Left hindlimb (tissue), 1 donor: ENCODE measurements at places on chromosomes 13 and 19.

DNA sequence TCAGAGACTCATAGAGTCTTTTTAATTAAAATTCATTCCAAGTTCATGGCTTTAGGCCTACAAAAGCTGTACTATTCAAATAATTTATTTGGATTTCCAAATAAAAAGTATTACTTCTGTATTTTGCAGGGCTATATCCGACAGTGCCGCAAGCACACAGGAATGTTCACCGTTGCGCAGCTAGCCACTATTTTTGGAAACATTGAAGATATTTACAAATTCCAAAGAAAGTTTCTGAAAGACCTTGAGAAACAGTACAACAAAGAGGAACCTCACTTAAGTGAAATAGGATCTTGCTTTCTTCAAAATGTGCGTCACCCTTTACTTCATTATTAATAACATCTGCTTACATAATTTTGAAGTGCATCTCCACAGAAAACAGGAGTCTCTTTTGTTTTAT lies 20.5 kb upstream of the C1QTNF9 start:
- no peak for DNase-seq

DNA sequence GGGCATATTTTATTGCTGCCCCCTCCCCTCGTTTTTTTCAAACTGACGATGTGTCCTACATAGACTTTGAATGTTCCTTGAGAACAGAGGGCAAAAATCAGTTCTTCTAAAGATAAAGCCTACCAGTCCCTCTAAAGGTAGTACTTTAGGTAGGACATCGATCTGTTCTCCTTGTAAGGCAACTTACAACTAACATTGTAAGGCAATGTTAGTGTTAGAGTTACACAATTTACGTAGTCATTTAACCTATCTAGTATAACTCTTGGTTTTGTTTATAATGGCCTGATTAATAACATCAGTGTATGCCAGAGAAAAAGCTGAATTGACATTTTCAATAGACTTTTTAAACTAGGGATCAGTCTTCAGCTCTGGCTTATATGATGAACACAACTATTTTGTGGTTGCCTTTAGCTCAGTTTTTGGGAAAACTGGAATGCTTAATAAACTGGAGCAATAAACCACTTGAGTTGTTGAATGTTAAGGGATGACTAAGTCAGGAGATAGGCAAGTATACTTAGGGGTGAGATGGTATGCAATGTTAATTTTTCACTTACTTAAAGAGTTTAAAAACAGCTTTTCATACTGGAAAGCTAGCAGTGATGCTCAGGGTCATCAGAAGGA lies 2.2 kb downstream of the NDFIP2 start:
- DNase-seq, result no peak

DNA sequence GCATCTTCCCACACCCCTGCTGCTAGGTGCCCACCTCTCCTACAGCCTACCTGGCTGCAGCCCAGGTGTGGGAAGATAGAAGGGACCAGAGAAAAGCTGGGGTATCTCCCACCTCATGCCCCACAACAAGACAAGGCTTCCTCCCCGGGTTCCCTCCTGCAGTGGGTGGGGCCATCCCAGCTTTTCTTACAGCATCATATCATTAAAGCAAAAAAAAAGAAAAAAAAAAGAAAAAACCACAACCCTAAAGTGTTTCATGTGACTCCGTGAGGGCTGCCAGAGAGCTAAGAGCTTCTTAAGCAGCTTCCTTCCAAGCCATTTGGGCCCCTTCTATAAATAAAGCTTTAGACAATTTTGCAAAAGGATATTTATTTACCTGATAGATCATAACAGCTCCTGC lies 455.4 kb upstream of the TSHZ3 start:
- no peak for DNase-seq

- no peak for DNase-seq
Observed at GRCh38 chr19:40192758-40193586, 1.7 kb downstream of the MAP3K10 start.

DNA sequence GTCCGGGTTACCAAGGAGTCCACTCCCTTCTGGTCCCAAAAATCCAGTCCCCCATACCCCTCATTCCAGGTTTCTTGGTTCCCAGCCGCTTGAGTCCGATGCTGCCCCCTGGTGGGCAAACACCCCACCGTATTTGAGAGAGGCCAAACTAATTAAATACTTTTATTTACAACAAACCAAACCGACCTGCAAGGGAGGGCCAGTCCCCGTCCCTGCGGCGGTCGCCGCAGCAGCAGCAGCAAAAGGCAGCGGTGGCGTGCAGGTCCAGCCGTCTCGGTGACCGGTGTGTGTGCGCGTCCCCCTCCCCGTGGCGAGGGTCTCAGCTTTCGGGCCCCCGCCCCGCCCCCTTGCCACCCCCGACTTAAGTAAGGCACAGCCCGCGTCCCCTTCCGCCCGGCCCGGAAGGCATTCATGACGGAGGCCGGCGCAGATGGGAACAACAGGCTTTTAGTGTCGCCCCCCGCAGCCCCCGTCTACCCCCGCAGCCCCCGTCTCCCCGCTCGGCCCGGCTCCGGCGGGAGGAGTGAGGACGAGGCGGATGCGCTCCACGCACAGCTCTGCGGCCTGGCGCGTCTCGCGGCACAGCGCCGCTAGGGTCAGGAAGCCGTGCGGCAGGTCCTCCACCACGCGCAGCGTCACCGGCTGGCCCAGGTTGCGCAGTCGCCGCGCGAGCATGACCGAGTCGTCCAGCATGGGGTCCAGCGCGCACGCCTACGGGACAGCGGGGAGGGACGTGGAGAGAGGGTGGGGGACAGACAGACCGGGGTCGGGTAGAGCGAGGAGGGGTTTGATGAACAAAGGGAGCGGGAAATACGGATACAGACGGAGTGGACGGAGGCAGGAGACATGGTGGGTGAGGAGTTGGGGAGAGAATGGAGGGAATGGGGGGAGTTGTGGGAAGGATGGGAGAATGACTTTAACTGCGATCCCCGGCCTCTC lies 11.5 kb upstream of the CNFN start:
- DNase-seq, result peak; percentile 87

GRCh38 chr13:42066542-42066941 lies 18.1 kb downstream of the DGKH start:
- DNase-seq, result no peak

DNA sequence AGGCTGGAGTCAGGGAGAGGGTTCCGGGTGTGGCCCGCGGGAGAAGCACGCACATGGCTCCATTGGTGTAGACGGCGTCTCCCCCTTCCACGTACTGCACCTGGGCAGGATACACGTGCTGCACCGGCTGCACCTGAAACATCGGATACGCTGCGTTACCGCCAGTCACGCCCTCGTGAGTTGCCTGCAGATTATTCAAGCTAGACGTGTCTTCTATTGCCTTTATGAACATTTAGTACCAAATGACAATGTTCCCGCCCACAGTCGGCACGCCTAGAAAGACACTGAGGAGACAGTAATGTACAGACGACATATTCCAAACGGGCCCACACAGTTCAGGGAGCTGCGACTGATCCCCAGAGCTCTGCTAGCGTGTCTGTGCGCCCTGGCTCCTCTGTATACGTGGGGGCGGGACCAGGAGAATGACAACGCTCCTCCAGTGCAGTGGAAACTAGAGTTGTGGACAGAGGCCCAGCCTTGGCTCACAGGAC lies 64.1 kb upstream of the RANBP3 start:
- DNase-seq, result no peak

DNA sequence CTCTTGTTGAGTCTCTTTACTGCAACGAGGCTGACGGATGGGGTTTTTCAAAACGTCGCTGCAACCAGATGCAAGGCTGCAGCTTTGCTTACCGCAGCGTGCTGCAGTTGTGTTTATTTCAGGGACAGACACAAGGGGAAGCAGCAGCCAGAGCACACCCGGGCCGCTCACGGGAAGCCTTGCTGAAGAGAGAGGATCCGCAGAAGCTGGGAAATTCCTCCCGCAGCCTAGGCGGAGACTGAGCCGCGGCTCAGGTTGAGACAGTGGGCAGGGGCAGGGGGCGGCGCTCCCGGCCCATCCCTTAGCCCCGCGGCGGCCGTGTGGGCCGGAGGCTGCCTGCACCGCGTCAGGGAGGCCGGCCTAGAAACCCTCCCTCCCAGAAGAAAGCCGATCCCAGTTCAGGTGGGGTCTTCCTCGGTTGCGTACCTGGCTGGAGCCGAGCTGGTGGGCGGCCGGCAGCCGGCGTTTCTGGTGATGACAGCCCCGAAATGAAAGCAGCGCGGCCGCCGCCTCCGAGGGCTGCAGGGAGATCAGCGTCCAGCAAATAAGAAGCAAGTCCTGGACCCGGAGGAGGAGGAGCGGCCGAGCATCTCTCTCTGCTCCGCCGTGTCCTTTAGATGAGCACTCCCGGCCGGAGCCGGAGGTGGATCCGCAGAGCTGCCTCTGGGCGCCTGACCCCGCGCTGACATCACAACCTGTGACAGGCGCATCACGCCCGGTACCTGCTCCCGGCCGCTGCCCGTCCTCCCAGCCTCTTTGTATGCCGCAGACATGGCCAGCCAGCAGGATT lies at the start of gene FRY:
Gene FRY, plus strand, starts transcription at position 750 of the 790 bp plus-strand sequence. Its CDS starts 22 bp downstream, at position 772.
- DNase-seq, result peak; percentile 76

DNA sequence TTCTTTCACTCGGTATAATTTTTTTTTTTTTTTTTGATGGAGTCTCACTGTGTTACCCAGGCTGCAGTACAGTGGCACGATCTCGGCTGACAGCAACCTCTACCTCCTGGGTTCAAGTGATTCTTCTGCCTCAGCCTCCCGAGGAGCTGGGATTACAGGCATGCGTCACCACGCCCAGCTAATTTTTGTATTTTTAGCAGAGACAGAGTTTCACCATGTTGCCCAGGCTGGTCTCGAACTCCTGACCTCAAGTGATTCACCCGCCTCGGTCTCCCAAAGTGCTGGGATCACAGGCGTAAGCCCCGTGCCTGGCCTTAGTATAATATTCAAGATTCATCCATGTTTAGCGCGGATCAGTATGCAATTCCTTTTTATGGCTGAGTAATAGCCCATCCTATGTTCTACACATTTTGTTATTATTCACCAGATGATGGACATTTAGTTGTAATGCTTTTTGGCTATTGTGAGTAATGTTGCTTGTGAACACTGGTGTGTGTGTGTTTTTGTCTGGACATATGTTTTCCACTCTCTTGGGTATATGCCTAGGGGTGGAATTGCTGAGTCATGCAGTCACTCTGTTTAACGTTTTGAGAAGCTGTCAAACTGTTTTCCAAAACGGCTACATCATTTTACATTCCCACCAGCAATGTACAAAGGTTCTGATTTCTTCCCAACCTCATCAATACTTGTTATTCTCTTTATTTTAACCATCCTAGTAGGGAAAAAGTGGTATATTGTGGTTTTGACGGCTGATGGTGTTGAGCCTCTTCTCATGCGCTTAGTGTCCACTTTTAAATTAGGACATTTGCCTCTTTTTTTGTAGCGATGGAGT lies 22.9 kb downstream of the PLEKHF1 start:
- DNase-seq, result no peak

- no peak for DNase-seq
Observed at GRCh38 chr13:30712536-30713532, 22.5 kb upstream of the ALOX5AP start.

GRCh38 chr13:26601669-26602068 lies 44.2 kb downstream of the WASF3 start:
- no peak for DNase-seq

DNA sequence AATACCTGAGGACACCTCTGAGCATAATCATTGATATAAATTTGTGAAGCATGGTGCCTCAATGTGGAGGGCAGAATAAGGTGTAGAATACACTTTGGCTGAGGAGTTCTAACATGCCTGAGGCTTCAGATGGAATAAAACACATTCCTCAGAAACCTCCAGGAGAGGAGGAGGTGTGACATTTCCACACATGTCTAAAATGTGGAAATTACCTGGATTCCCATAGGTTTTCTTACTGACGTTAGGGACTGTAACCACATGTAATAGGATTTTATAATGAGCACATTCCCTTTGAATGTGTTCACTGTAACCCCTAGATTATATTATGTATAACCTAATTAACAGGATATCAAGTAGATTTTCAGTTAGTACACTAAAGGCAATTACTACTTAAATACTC lies 226.1 kb downstream of the TDRD3 start:
- DNase-seq, result no peak

DNA sequence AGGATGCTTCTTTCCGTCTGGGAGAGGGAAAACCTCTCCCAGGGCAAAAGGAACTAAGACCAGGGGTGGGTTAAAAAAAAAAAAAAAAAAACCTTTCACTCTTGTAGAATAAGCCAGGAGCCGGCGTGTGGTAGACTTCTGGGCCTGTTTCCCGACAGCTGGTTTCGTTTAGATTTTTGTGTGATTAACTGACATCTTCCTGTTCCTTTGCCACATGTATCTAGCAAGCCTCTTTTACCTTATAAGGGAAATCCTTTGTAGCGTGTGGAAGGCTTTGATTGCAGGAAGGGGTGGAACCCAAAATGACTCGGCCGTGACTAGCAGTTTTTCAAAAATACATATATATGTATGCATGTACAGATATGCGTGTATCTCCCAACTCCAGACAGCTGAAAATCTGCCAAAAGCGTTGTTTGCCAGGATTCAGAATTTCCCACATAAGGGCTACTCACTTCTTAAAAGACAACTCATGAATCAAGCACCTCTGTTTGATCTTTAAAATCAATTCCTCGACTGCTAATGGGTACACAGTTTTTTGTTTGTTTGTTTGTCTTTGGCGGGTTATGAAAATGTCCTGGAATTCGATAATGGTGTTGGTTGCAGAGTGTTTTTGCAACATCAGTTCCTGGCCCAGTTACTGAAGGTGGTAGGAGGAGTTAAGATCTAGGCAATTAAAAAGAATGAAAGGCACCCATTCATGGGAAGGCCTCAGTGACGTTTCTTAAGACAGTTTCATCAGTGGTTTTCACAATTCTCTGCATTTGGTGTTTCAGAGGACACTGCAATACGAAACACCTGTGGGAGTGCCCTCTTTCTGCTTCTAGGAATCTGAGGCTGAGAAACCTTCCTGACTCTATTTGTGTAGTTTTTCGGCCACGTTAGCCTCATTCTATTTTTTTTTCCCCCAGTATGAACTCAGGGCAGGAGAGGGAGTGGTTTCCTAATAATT lies 2.7 kb downstream of the TPM4 start:
- DNase-seq, result peak; percentile 92

DNA sequence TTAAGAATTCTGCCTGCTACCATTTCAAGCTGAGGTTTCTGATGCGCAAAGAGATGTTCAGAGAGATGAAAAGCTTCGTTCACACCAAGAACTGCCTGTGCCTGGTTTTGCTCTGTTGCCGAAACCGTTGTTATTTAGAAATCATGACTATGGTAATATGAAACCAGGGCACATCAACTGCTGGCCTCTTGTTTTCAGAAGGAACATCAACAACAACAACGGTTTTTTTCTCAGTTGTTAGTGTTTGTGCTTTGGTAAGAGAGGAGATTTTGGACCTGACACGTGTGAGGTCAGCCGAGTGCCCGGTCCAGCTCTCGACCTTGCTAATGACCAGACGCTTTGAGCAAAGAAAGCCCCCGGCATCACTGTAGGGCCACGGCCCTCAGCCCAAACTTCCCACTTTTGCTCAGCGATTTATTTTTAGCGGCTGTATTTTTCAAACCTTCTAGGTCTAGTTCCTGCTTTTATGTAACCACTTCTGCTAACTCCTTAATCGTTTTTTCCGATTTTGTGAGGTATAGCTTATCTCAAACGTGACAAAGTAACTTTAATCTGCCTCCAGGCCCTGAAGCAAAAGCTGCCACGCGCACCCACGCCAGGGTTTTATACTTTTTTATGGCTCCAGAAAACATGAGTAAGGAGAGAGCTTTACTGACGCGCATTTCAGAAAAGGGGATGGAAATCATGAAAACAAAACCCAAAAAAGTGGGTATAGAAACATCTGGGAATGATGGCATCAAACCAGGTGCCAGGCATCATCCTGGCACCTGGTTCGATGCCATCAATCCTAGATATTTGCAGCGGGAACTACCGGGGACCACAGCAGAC lies 42.0 kb downstream of the KLF2 start:
- DNase-seq, result no peak
